Activated CD8-positive, alpha-beta memory T cell treated with anti-CD3 and anti-CD28 coated beads for 24 hours (primary cell): ENCODE measurements at places on chromosomes 2 and 18.

GRCh38 chr2:241943961-241944575 is 74.5 kb downstream of the RTP5 start:
- no peak for DNase-seq

GRCh38 chr18:11663439-11664029 is 25.5 kb upstream of the GNAL start:
- no peak for DNase-seq

GRCh38 chr2:150134223-150134857 is 353.1 kb downstream of the RND3 start:
- DNase-seq: no peak

GRCh38 chr2:202950592-202950991 is 38.5 kb downstream of the CARF start:
- no peak for DNase-seq

DNA sequence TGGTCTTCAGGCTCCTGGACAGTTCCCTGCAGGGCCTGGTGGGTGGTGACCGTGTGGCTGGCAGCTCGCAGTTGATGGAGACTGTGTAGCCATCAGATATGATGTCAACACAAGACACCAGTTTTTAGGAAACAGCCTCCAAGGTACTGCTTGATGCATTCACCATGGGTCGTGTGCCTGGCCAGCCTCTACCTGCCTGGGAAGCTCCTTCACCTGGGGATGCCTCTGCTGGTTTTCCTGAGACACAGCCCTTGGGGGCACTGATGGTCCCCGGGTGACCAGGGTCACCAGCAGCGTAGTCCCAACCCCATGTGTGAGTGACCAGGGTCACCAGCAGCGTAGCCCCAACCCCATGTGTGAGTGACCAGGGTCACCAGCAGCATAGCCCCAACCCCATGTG is 33.6 kb upstream of the KCNG2 start:
- DNase-seq: no peak

- DNase-seq: no peak
Measured at GRCh38 chr2:51247252-51247805, 215.4 kb upstream of the NRXN1 start.

- DNase-seq: no peak
Measured at GRCh38 chr2:11788461-11789124, 42.2 kb downstream of the LPIN1 start.

GRCh38 chr2:197628043-197628500 is 47.3 kb downstream of the RFTN2 start:
- DNase-seq: no peak

GRCh38 chr2:204019572-204020501 is 83.3 kb downstream of the ICOS start:
- DNase-seq: no peak

- DNase-seq: no peak
Measured at GRCh38 chr18:31088532-31088931, 13.7 kb downstream of the DSC2 start.

- no peak for DNase-seq
Measured at GRCh38 chr2:176561706-176562105, 292.5 kb downstream of the MTX2 start.

DNA sequence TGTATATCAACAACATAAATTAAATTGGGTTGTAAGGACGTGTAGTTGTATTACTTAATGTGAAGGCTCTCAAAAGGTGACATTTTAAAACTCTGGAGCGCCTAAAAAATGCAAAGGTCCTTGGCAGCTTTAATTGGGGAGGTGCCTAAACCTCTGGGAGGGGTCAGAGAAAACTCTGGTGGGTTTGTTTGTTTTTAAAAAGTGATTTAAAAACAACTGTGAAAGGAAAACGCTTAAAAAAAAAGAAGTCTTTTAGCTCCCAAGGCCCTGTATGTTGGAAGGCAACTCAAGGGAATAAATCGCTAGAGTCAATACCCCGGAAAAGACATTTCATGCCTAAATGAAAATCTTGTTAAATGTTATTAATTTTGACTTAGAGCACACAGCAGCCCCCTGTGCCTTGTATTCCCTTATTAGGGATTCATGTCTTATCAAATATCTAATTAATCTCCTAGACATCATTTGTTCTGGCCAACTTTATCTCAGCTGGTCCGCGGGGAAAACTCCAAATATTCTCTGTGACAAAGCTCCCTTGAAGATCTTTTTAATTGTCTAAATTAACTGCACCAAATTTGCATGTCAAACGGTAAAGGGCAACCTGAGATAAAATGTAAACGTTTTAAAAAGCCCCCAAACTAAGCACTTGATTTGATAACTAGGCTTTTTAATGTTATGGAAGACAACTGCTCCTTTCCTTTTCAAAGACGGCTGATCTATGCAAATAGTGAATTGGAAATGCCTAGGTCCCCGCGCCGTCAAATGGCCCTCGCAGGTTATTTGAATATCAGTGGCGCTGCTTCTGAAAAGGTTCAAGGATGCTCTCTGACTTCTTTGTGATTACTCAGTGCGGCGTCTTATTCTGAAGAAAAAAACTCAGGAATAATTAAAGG is 4.2 kb downstream of the SP9 start:
- no peak for DNase-seq

DNA sequence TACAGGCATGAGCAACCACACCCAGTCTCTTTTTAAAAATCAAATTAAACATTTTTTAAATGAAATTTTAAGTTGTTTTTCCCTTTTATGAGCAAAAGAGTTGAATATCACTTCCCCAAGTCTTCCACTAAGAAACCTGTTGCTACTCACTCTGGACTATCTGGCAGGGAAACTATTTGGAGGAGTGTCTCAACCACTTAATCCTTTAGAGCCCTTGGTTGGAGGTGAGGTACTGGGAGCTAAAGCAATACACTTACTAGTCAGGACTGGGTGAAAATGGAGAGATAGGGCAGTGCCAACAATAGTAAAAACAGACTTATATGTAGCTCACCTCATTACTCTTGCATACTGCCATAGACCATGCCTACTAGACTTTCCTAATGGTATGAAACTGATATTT is 135.5 kb downstream of the RND3 start:
- no peak for DNase-seq

DNA sequence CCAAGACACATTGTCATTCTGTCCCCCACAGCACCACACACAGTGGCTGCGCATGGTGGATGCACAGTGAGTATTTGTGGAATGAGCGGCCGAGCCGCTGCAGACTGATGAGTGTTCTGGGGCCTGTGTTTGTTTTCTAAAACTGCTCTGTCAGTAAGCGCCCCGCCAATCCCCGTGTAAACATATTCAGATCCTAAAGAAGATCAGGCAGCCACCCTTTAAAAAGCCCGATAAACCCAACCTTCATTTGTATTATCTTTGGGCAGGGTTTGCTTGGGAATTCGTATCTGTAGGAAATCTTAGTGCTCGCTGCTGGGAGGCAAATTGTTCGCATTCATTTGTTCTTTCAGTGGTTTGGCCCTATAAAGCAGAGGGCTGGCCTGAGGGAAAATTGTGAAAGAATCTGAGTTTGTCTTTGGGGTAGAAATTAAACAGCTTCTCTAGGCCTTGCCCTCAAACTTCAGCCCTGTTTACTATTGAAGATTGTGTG is 68.6 kb downstream of the TGOLN2 start:
- DNase-seq: no peak

DNA sequence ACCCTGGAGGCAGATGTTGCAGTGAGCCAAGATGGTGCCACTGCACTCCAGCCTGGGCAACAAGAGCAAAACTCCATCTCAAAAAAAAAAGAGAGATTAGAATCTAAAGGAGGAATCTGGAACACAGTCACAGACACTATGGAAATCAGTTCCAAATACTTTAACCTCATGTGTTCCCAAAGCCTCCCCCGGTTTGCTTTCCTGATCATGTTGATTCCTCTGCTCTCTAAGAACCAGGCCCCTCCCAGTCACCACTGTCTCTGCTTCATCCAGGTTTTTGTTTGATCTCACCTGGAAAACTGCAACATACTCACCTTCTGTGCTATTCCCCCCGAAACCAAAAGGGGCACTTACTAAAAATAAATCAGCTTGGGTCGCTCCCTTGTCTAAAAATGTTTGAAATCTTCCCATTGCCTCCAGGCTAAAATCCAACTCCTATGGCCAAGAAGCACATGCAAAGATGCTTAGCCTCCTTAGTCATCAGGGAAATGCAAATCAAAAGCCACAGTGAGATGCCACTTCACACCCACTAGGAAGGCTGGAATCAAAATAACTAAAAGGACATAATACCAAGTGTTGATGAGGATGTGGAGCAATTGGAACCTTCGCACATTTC is 6.2 kb upstream of the NEU2 start:
- DNase-seq: no peak

GRCh38 chr2:187614756-187615155 is 60.5 kb upstream of the TFPI start:
- DNase-seq: no peak

DNA sequence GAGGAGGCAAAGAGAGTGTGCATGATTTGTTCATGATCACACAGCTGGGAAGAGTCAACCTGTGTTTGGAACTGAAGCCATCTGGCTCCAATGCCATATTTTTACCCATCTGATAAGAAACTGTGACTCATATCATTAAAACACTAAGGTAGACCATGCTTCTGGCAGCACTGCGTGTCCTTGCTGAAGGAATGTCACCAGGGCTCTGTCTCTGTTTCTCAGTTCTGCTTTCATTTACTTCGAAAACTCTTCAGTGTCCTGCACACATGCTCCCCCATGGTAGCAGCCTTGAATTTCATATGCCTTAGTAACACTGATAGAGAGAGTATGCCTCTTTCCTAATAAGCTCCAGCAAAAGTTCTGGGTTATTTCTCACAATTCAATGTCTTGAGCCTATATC is 830.4 kb downstream of the DCDC2C start:
- DNase-seq: no peak

DNA sequence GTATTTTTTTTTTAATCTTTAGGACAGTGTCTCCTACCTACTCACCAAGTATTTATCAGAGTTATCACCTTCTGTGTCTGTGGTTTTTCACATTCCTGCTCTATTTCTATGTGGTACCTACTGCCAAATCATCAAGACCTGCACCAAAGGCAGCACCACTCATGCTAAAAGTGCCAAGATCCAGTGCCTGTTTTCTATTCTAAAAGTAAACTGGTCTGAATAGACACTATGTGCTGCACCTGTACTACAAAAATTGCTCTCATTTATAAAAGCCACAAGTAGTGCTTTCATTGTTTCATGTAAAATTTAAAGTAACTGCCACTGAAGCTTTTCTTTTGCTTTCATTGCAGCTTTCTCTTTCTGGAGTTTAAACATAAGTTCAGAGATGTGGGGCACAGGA is 103.9 kb upstream of the GULP1 start:
- no peak for DNase-seq

DNA sequence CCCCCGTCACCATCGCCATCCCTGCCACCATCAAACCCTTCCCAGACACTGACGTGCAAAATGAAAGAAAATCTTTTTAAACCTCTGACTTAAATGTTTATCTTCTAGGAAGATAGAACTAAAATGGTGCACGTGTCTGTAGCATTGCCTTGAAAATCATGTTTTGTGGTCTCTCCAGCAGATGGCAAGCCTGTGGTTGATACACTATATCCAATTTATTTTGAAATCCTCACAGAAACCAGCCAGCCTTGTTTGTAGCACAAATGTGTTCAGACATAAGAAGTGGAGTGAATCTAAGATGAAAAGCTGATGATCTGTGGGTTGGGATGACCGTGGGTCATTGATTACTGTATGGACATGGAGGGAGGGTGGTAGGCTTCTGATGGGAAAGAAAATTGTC is 436.2 kb upstream of the SMIM21 start:
- no peak for DNase-seq

DNA sequence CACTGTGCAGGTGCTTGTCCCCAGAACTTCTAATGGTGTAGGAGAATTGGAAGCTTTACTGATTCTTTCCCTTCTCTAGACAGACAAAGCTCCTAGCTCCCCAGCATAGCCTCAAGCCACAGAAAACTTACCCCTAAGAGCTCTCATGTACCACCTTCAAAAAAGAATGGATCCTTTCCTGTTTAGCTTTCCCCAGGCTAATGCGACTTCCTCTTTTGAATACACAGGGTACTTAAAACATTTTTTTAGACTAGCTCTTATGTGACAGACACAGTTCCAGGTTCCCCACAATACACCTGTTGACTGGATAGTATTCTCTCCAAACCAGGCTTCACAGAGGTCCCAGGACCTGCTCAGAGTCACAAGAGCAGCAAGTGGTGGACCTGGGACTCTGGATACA is 8.3 kb downstream of the CTAGE1 start:
- DNase-seq: no peak

DNA sequence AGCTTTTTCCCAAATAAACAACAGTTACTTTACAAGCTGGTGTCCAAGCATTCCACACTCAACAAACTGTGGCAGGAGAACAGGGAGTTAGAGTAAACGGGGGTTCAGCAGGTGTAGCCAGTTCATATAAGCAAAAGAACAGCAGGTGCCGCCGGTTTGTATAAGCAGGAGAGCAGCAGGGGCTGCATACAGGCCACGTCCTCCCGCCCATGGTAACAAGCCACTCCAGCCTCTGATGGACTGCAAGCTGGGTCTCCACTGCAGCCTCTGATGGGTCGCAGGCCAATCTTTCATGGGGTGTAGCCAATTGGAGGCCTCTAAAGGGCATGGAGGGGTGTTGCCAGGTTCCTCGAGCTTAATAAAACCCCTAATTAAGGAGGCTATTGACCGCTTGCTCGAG is 189.3 kb downstream of the ANKRD30B start:
- DNase-seq: peak; percentile 21

DNA sequence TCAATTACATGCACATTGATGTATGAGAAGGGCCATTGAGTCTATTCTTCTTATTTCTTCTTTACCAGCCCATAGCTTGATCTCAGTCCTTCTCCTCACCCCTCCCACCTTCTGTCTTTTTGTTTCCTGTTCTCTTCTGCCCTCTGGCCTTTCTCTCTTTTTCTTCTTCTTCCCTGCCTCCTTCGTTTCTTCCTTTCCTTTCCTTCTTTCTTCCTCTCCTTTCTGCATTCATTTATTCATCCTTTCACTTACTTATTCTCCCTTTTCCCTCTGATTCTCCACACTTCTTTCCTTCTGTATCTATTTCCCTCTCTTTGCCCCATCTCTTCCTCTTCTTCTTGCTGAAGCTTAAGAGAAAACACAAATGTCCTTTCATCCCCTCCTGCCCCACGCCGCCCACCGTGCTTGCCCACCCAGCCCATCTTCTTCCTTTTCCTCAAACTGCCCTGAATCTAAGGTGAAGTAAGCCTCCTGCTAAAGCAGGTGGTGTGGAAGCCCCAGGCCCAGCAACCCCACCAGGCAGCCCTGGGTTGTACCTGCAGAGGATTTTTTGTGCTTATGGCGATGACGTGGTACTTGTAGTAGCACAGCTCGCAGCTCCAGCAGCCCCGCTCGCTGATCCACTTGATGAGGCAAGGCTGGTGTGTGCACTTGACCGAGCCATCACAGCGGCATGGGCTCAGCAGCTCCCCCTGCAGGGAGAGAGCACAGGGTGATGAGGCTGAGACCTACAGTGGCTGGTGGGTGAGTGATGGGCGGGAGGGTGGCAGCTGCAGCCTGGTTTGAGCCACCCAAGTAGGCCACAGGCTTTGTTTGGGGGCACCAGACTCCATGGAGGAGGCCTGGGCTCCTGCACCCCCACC is 89.0 kb downstream of the MARCHF4 start:
- no peak for DNase-seq

GRCh38 chr2:190840569-190841172 is 40.0 kb upstream of the GLS start:
- DNase-seq: no peak
